ENCODE measurements at places on chromosomes 1 and 21.

- DNase-seq, result no peak
Observed at GRCh38 chr1:240362826-240363225, 249.1 kb downstream of the GREM2 start.

DNA sequence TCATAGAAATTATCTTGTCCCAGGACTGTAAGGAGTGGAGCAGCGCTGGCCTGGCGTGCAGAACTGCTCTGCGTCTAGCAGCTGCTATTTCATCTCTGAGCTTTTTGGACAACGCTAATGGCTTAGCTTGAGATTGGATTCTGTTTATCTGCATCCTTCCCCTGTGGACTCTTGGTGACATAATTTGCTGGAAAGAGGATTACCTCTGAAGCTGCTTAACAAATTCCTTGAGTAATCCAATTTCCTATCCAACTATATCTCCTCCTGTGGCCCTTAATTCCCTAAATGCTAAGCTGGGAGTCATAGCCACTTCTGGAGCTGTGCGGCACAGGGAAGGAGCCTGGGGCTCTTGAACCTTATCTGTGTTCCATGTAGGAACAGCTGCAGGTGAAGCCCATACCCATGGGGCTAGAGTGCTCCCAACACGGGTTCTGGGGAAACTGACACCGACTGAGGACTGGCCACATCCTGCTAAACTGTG is 43.2 kb downstream of the IL6R start:
- DNase-seq, result peak; percentile 24

GRCh38 chr21:27246741-27247140 is 279.9 kb upstream of the ADAMTS5 start:
- DNase-seq, result peak; percentile 68

DNA sequence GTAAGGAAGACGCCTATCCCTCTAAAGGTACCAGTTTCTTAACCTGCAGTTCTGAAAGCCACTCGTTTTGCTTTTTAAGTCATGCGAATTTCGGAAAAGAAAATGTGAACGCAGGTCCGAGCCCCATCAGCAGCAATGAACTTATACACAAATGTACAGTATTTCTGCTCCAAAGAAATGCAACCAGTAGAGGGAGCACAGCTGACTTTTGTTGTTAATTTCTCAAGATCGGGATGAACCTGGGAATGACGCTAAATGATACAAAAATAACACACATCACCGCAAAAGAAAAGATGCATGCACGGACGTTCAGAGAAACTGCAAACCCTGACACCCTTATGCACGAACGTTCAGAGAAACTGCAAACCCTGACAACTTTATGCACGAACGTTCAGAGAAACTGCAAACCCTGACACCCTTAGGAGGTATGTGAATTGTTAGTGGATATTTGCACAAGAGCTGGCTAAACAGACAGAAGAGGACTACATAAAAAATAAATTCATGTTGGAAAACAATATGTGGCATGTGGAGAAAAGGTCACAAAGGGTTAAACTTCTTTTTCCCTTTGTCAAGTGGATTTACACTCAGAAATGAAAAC is 3.5 kb upstream of the TIAM1 start:
- DNase-seq, result peak; percentile 61

- no peak for DNase-seq
Observed at GRCh38 chr1:224045556-224045955, 68.4 kb upstream of the FBXO28 start.

DNA sequence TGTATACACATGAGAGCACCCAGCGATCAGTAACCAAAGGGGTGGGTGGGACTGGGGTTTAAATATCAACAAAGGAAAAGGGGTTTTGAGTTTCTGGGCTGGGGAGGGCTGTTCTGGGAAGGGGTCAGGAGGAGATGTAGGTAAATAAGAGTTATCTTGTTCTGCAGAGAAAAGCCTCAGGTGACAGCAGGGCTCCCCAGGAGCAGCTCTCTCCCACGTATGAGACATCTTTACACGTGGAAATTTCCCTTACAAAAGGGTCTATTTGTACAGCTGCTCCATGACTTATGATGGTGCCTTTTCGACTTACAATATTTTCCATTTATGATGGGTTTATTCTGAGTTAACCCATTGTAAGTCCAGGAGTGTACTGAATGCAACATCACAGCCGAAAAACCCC is 16.3 kb upstream of the PADI2 start:
- DNase-seq, result no peak

DNA sequence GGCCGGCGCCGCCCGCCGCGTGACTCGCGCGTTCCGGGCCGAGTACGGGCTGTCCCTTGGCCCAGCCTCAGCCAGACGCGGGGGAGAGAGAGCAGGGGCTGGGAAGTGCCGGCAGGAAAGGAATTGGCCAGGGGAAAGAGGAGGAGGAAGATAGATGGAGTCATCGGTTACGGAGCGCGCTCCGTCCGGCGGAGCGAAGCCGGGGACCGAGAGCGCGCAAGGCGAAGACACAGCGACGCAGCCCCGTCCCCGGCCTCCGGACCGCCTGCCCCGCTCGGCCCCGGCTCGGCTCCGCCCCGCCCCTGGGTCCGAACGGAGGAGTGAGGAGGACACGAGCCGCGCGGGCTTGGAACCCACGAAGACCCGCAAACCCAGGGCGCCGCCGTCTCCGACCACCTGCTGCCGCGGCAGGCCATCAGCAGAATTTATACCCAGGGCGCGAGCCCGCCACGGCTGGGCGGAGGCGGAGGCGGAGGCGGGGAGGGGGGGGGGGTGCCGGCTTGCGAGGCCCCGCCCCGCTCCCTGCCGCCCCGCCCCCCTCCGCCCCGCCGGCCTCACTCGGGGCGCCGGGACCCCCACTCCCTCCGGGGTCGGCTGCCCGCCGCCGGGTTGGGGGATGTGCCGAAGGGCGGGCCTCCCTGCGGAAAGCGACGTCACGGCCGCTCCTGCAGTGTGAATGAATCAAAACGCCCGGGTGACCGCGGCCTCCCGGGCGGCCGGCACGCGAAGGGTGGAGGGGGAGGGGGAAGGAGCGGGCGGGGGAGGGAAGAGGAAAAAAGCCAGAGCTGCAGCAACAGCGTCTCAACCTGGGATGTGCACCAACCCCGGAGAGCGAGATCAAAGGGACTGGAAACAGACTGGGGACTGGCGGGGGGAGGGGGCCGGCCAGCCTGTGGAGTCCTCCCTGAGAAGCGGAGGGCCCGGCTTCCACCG is at the start of gene LHX4:
LHX4 (plus strand) TSS at position 782 of the 933 bp plus-strand sequence. CDS start 266 bp downstream, outside the sequence.
- DNase-seq, result no peak

- DNase-seq, result no peak
Observed at GRCh38 chr1:243363832-243364231, 108.0 kb downstream of the SDCCAG8 start.

DNA sequence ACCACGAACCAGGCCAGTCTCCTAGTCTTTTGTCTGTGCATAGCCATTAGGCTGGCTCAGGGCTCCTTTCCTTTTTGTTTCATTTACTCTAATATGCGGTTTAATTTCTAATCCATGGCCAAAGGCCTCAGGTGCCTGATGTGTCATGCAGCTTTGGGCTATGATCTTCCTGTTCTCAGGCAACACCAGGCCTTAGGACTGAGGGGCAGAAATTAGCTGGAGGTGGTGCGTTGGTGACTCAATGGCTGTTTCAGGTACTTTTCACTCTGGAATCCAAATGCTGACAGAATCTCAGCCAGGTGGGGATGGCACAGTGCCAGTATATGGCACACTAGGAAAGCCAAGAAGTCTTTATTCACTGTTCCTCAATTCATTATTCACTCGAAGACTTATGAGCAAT is 105.3 kb downstream of the CACNA1E start:
- DNase-seq, result no peak

- peak; percentile 55 for DNase-seq
Observed at GRCh38 chr1:71196685-71197084, 115.8 kb upstream of the ZRANB2 start.

DNA sequence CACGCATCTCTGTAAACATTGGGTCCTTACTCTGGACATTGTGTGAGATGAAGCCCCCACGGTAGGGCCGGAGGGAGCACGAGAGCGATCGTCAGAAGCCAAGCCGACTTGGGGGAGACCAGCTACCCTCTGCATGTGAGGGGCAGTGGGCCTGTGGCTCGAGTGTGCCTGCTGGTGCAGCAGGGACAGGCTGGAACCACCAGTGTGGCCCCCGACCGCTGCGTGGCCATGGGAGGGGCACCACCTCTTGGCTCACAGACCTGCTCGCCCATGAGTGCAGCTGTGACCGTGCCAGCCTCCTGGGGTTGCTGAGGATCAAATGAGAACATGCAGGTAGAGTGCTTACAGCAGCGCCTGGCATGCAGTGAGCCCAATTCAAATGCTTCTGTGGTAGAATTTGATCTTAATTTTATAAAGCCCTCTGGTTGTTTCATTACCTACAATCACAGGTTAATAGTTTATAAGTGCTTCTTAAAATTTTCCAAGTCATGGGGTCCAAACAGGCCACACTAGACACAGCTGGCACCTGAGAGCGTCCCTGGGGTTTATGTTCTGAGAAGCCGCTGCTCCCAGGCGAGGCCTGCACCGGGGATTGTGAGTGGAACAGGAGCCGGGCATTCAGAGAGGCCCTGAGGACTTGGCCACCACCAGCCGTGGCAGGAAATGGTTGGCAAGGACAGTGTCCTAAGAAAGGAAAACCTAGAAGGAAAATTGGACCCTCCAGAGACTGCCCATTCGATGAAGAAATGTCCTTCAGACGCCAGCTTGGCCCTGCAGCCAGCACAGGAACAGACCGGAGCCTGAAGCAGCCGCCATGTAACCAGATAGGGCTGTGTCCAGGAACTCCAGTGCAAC is 22.6 kb upstream of the ADARB1 start:
- no peak for DNase-seq

- DNase-seq, result no peak
Observed at GRCh38 chr1:227305894-227306626, 12.2 kb downstream of the CDC42BPA start.

DNA sequence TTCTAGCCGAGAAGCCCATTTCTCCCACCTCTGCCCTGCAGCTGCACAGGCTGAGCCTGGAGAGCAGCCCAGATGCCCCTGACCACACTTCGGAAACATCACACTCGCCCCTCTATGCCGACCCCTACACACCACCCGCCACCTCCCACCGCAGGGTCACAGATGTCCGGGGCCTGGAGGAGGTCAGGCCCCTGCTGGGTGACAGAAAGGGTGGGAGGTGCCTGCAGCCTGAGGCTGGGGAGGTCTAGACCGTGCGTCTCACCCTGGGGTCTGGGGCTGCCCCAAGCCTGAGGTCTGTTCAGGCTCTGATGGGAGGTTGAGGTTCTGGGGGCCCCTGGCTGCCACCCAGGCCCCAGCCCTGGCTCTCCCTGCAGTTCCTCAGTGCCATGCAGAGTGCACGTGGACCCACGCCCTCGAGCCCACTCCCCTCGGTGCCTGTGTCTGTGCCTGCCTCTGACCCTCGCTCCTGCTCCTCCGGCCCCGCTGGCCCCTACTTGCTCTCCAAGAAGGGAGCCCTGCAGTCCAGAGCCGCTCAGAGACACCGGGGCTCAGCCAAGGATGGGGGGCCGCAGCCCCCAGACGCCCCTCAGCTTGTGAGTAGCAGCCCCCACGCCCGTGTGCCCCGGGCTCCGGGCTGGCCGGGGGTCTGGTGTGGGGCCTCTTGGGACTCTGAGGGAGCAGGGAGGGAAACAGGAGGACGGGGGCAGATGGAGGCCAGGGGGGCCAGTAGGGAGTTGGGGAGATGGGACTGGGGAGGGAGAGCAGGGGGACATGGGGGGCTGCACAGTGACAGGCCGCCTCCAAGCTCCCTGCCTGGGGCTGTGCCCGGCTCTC is 7.4 kb downstream of the PLEKHN1 start:
- no peak for DNase-seq

DNA sequence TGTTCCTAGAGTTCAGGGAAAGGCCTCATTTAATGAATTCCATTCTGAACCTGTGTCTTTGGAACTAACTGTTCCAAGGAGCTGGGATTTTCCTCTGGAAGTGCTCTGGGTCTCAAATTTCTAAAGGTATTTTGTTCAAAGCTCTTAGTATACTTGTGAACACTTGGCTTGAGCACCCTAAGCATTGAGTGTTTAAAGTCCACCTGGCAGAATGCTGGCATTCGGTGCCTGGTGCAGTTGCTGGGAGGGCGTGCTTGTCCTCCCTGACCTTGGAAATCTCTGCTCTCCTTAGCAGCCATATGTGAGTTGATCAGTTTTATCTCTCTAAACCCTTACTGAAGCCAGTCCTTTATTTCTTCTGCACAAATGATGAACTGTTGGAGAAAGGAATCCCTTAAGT is 3.0 kb downstream of the MTARC2 start:
- no peak for DNase-seq

DNA sequence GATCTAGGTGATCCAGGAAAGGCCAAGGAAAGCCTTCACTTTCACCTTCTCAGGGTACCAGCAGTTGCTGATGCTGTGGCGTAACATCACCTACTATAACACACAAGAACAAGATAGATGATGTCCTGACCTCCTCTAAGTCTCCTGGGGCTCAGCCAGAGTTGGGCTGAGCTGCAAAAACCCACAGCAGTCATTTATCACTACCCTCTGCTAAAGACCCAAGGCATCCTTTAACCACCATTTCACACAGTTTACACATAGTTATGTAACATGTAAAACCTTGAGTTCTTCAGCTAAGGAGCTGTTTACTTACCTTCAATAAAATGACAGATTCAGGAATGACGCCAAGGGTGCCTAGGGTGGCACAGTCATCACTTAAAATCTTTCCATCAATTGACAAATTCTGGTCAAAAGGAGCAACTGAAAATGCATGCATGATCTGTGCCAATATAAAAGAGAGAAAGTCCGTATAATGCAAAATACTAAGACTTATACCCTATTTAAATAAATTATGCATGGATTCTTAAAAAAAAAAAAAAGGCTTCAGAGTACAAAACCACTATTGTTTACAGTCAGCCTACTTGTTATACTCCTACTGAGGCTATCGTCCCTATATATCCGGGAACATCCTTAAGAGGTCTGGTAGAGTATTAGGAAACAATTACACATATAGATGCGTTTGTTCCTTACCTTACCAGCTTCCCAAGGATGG is 20.7 kb upstream of the RAP1GAP start:
- DNase-seq, result no peak

GRCh38 chr1:21904454-21904703 is 32.7 kb downstream of the HSPG2 start:
- no peak for DNase-seq

DNA sequence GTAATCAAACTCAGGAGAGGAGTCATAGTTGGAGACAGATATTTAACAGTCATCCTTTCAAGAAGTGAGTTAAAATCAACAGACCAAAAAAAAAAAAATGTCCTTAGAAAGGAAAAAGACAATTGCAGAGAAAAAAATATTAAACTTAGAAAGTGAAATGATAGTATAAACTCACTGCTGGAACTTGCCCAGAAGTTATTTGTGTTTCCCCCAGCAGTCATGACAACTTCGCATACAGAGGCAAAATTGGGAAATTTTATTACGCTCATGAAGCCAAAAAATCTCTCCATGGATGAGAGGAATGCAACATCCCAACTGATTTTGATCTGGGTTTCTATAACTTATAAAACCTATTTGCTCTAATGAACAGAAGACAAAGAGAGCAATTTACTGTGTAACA is 198.2 kb downstream of the LRRC7 start:
- no peak for DNase-seq

DNA sequence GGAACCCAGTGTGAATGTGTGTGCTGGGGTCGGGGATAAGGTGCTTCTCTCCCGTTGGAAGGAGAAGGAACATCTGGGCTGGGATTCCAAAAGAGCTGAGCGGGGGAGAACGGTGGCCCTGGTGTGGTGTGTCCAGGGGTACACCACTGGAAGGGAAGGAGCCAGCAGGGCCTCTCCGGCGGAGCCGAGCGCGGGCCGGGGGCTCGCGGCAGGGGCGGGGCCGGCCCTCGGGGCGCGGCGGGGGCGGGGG is 231 bp upstream of the RPS6KA1 start:
- no peak for DNase-seq

- DNase-seq, result peak; percentile 11
Observed at GRCh38 chr1:45516036-45516435, 5.6 kb downstream of the PRDX1 start.

- peak; percentile 64 for DNase-seq
Observed at GRCh38 chr1:32111789-32112188, 3.9 kb downstream of the KPNA6 start.

GRCh38 chr1:243831463-243831862 is 18.6 kb downstream of the AKT3 start:
- DNase-seq, result no peak

All from fibroblast of the aortic adventitia (primary cell).